Esophagus squamous epithelium (tissue), 5 donors: ENCODE measurements at places on chromosomes 5 and 9.

- H3K4me3 ChIP-seq, result no peak overlapping the region
- no peak for DNase-seq
- no peaks in the 10 kb centered on the region for H3K27me3 ChIP-seq
- peaks cover 22% of the 10 kb centered on the region for H3K36me3 ChIP-seq
- H3K27ac ChIP-seq, result no peak overlapping the region
These were observed 31.1 kb downstream of the TUT7 start for GRCh38 chr9:86322973-86323644.

- H3K36me3 ChIP-seq, result no peaks in the 10 kb centered on the region
- H3K4me3 ChIP-seq, result no peak overlapping the region
- H3K27ac ChIP-seq, result no peak overlapping the region
- peaks cover 36% of the 10 kb centered on the region for H3K4me1 ChIP-seq
- no peak for DNase-seq
- no peaks in the 10 kb centered on the region for H3K27me3 ChIP-seq
These were observed 31.5 kb downstream of the RHOBTB3 start for GRCh38 chr5:95762652-95763041.

DNA sequence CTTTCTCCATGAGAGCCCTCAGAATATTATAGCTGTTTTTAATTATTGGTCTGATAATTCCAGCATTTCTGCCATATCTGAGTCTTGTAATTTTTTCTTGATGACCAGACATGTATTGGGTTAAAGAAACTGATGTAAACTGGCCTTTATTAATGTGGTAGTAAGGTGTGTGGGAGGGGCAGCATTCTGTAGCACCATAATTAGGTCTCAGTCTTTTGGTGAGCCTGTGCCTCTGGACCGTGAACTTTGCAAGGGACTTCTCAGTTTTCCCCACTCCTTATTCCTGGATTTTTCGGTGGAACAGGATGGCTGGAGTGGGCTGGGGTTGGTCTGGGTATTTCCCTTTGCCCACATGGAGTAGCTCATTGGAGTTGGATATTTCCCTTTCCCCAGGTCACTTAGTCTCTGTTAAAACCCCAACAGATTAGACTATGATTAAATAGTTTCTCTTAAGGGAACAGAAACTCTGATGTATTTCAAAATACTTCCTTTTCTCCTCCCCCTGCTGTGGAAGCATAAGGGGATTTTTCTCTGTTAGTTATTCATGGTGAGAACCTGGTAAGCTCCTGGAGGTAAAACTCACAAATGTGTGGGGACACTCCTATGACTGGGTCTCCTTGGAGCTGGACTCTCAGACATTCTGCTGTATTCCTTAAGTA, 52.4 kb downstream of the FSD1L start:
- H3K4me1 ChIP-seq, result no peaks in the 10 kb centered on the region
- DNase-seq, result no peak
- no peaks in the 10 kb centered on the region for H3K27me3 ChIP-seq
- no peaks in the 10 kb centered on the region for H3K36me3 ChIP-seq

DNA sequence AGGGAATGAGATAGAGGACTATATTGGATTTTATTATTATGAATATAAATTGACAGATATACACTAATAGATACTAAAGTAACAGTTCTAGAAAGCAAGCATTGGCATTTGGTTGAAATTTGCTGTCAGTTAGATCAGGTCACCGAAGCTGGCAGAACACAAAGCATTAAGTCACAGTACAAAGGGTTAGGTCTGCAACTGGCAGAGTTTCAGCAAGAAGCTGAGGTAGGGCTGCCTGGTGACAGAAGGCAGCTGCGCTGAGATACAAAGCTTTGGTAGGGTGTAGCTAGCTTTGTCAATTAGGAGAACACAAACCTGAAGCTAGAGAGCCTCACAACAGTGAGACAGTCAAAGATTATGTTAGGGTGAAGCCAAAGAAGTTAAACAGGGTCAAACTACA, 6.3 kb upstream of the CSNK1G3 start:
- H3K4me3 ChIP-seq, result no peak overlapping the region
- no peaks in the 10 kb centered on the region for H3K27me3 ChIP-seq
- H3K4me1 ChIP-seq, result peaks cover 19% of the 10 kb centered on the region
- no peaks in the 10 kb centered on the region for H3K36me3 ChIP-seq

- no peaks in the 10 kb centered on the region for H3K36me3 ChIP-seq
- H3K4me3 ChIP-seq, result no peak overlapping the region
- no peaks in the 10 kb centered on the region for H3K27me3 ChIP-seq
- H3K4me1 ChIP-seq, result peaks cover 7% of the 10 kb centered on the region
- DNase-seq, result no peak
- H3K27ac ChIP-seq, result peak overlapping the region; percentile 42
These were observed 131.0 kb downstream of the ADAMTS16 start for GRCh38 chr5:5270958-5271785.

DNA sequence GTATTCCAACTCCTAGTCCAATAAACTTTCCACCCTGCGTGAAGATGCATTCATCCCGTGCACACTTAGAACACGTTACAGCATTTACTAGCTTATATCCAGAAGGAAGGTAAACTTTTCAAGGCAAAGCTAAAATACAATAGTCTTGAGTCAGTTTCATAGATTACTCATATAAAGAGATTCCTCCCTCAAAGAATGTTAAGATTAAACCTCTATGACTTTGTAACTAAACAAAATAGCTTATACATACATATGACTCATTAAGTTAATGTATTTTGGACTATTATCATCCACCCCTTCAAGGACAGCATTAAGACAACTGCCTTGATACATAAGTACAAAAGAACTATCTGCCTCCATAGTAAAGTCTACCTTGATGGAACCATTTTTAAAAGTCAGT, 36.1 kb downstream of the TLE1 start:
- H3K27me3 ChIP-seq, result no peaks in the 10 kb centered on the region
- no peak for DNase-seq
- no peak overlapping the region for H3K27ac ChIP-seq
- no peak overlapping the region for H3K4me3 ChIP-seq
- H3K36me3 ChIP-seq, result no peaks in the 10 kb centered on the region

- no peak overlapping the region for H3K4me3 ChIP-seq
- no peaks in the 10 kb centered on the region for H3K27me3 ChIP-seq
- no peak for DNase-seq
- no peak overlapping the region for H3K27ac ChIP-seq
- H3K4me1 ChIP-seq, result peaks cover 16% of the 10 kb centered on the region
These were observed 137.6 kb downstream of the SUSD1 start for GRCh38 chr9:112037281-112038016.

DNA sequence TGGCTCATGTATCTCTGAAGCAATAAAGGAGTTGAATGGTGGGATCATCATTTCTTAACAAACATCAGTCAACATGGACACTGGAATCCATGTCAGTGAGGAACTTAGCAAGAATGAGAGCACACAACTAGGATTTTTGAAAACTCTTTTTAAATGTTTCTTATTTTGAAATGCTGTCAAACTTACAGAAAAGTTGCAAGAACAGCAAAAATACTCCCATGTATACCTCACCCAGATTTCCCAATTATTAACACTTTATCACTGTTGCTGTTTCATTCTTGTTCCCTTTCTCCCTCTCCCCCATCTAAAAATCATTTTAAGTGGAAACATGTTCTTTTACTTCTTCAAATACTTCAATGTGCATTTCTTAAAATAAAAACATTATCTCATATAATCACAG, 65.5 kb downstream of the RORB start:
- no peaks in the 10 kb centered on the region for H3K36me3 ChIP-seq
- H3K4me3 ChIP-seq, result no peak overlapping the region
- no peaks in the 10 kb centered on the region for H3K27me3 ChIP-seq
- H3K27ac ChIP-seq, result no peak overlapping the region

DNA sequence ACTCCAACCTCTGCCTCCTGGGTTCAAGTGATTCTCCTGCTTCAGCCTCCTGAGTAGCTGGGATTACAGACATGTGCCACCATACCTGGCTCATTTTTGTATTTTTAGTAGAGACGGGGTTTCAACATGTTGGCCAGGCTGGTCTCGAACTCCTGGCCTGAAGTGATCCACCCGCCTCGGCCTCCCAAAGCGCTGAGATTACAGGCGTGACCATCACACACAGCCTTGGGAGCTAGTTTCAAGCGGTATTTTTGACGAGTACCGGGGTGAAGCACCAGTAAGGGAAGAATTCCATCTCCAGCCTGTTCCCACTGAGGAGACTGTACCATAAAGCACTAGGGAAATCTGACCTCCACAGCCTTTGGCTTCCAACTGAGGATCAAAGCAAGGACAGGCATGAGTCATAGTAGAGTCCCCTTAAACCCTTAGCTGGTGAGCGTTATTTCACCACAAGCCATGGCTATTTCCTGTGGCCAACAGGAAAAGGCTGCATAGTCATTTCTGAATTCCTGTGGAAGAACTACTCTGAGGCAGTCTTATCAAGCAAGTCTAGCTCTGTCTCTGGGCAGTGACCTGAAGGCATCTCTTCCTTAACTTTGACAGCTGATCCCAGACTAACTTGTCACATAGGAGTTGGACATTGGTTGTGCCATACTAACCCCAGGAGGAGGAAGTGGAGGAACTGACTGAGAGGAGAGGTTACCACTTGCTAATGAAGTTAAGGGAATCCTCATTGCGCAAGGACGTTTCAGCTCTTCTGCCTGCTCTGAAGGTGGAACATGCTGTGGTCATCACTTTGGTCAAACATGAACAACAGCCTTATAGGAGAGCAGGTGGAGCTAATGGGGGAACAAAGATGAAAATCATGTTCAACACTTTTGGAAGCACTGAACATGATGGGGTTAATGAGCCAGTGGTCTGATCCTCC, 85.8 kb upstream of the DMRT1 start:
- H3K4me3 ChIP-seq, result no peak overlapping the region
- no peaks in the 10 kb centered on the region for H3K27me3 ChIP-seq
- no peak for DNase-seq
- peaks cover 70% of the 10 kb centered on the region for H3K4me1 ChIP-seq
- H3K27ac ChIP-seq, result peak overlapping the region; percentile 64

DNA sequence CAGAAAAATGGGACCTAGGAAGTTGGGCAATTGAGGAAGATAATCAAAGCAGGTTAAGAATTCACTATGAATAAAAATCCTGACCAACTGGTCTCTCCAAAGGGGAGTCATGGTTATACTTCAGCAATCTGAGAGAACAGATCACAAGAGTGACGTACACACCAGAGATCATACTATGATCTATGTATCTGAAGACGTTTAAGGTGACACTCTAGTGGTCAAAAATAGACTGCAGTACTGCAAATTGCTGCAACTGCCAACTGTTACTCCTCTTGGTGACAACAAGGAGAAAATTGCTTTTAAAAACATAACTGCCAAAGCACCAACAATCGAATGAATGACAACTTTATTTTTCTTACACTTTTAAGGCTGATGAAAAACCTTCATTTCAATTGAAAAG, 4.9 kb downstream of the AK6 start:
- no peak overlapping the region for H3K27ac ChIP-seq
- H3K27me3 ChIP-seq, result no peaks in the 10 kb centered on the region
- no peak overlapping the region for H3K4me3 ChIP-seq
- no peak for DNase-seq
- peaks cover 10% of the 10 kb centered on the region for H3K4me1 ChIP-seq
- no peaks in the 10 kb centered on the region for H3K36me3 ChIP-seq

DNA sequence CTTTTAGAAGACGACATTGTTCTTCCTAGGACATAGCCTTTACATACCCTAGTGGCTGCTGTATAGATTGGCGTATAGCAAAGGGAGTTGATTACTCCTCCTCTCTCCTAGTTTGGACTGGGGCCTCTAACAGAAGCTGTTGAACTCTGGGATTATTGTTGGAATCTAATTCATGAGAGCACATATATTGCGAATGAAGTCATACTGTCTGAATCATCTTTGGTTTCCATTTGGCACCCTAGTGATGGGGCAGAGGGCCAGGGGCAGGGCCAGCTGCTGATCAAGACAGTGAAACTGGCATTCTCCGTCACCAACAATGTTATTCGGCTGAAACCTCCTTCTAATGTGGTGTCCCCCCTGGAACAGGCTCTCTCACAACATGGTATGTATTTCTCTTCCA, 40.3 kb downstream of the NUP188 start:
- peaks cover 28% of the 10 kb centered on the region for H3K4me1 ChIP-seq
- no peak overlapping the region for H3K4me3 ChIP-seq
- DNase-seq, result no peak
- H3K27ac ChIP-seq, result peak overlapping the region; percentile 61

DNA sequence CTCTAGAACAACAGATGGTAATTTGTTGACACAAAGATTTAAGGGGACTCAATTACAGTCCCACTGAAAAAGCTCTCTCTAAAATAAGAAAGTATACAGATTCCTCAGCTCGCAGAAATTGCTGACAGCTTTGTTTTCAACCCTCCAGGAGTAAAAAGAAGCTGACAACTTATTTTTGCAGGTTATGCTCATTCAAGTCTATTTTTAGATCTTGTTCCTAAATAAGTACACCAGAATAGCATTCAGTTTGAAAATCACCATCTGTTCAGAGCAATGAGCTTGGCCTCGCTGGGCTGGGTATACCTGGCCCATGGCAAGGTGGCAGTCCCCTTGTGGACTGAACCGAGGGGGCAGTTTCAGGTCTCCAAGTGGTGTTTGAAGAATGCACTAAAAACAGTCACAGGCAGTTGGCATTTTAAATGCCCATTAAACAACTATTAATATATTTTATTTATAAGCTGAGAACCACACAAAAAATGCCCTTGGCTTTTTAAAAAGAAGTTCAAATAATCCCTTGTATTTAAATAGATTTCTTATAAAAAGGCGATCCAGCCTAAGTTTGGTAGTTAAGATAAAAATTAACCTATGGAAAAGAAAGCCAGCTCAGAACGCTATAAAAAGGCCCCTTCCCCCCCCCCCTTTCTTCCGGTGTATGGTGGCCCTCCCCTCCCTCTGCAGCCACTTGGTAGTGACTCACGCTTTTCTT, 169.2 kb downstream of the AUH start:
- H3K27me3 ChIP-seq, result no peaks in the 10 kb centered on the region
- no peaks in the 10 kb centered on the region for H3K36me3 ChIP-seq
- peaks cover 41% of the 10 kb centered on the region for H3K4me1 ChIP-seq
- peak overlapping the region; percentile 93 for H3K27ac ChIP-seq

GRCh38 chr5:128681764-128682592, 143.9 kb upstream of the FBN2 start:
- DNase-seq, result no peak
- H3K27me3 ChIP-seq, result no peaks in the 10 kb centered on the region
- H3K36me3 ChIP-seq, result no peaks in the 10 kb centered on the region
- H3K27ac ChIP-seq, result no peak overlapping the region

DNA sequence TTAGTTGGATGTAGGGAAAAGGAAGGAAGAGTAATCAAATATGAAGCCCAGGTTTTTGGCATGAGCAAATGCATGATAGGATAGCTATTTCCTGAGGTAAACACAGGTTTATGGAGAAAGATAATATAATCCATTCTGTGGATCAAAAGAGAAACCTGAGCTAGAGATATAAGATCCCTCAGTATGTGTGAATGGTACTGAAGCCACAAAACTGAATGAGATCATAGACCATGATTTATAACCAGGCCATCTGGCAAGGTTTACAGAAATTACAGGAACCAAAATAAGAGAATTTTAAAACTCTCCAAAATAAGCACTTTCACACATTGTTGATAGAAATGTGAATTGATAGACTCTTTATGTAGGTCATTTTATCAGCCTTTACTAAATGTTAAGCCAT, 28.7 kb upstream of the ECM2 start:
- H3K36me3 ChIP-seq, result no peaks in the 10 kb centered on the region
- DNase-seq, result no peak
- H3K27ac ChIP-seq, result no peak overlapping the region
- H3K4me3 ChIP-seq, result no peak overlapping the region
